Natural killer cell (primary cell): ENCODE measurements at places on chromosomes 6 and 20.

GRCh38 chr6:159929819-159930218 is 39.0 kb downstream of the MAS1 start:
- DNase-seq, result peak; percentile 86

DNA sequence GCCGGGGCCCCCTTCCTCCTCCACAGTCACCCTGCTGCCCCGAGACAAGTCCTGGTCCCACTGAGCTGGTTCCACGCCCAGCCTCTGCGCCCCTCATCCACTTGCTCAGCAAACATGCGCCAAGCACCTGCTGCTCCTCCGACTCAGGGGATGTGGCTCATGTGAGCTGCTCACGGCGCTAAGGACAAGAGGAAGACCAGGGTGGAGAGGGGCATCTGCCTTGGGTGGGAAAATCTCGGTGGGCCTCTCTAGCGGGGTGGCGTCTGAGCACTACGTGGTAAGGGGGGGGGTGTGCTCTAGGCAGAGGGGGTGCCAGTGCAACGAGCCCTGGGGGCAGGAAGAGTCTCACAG is 4.5 kb downstream of the LAMA5 start:
- no peak for DNase-seq

GRCh38 chr20:56453352-56453751 is 15.1 kb upstream of the RTF2 start:
- DNase-seq, result no peak

GRCh38 chr6:137241481-137242038 is 22.4 kb upstream of the IFNGR1 start:
- no peak for DNase-seq
